Inflammatory macrophage treated with lipopolysaccharide for 1 hour (primary cell): ENCODE measurements at places on chromosomes 1 and 21.
A peak's percentile ranks its signal among the peaks of the same experiment; 100 is the strongest.

GRCh38 chr21:46045154-46045553, 52.8 kb upstream of the COL6A2 start:
- no peak for DNase-seq

GRCh38 chr1:39615086-39615673, 24.3 kb downstream of the HEYL start:
- DNase-seq = no peak

DNA sequence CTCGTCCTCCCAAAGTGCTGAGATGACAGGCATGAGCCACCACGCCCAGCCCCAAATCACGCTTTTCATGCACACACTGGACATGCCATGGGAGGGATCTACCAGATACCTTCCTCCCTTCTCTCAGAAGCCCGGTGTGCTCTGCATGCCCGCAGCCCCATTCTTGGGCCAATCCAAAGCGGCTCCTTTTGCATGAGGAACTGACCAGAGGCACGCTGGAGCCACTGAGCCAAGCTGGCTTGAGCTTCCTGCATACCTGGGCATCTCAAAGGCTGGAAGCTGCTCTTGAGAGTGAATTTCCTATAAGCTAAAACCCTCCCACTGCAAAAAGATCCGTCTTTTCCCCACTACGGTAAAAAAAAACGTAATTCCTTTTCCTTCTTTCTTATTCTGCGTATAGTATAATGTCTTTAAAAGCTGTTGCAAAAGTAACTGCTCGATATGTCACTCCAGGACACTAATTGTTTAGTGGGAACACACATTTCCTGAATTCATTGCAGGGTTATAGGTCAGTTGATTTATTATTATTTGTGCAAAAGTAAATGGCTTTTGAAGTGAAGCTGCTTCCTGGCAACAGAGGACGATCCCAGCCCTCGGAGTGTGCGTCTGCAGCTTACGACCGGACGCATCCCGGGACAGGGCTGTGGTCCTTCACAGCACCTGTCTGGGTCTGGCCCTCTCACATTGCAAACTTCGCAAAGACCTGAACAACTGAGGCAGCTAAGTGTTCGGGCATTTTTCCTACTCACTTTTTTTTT, 61.8 kb upstream of the ETS2 start:
- no peak for DNase-seq

GRCh38 chr1:19081218-19081893, 124.9 kb upstream of the IFFO2 start:
- peak; percentile 84 for DNase-seq

DNA sequence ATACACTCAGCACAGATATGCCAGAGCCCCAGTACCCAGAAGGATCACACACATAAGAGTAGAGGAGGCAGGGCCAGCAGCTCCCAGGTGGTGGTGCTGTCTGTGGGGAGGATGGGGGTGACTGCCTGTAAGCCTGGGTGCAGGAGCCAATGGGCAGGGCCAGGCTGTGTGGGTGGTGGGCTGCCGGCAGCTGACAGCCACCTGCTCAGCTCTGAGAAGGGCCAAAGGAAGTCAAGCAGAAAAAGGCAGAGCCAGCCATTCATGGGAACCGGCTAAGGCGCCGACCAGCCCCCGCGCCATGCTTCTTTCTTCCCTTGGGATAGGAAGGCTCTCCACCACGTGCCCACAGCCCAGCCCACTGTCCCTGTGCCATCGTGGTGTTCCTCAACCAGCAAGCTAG, 14.1 kb downstream of the PIK3C2B start:
- DNase-seq = no peak

DNA sequence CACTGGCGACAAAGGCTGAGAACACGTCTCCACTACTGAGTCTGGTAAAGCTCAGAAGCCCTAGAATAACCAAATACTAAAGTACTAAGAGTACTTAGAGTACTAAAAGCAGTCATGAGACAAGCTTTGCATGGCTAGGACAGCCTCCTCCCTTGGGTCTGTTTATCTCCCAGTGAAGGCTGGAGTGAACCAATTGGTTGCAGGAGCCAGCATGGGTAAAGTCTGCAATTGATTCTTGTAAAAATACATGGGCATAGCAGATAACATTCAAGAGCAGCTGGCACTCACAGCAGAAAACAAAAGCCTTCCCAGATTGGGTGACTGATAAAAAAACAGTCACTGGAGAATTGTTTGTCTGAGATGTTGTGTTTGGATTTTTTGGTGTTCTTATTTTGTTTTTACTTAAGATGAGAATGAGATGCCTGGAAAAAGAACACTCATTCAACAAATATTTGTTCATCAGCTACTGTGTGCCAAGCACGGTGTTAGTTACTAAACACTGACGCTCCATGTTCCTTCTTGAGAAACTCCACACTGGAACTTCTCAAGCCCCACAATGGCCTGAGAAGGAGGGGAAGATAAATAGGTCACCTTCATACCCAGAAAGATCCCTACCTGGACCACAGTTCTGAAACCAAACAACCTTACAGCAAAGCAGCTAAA, 3.7 kb downstream of the IRF6 start:
- no peak for DNase-seq

- no peak for DNase-seq
Measured at GRCh38 chr1:18929686-18930085, 26.8 kb downstream of the IFFO2 start.

- no peak for DNase-seq
Measured at GRCh38 chr1:8721679-8722324, 95.6 kb downstream of the RERE start.

GRCh38 chr1:44453798-44454349, 48.8 kb downstream of the RNF220 start:
- DNase-seq = no peak

DNA sequence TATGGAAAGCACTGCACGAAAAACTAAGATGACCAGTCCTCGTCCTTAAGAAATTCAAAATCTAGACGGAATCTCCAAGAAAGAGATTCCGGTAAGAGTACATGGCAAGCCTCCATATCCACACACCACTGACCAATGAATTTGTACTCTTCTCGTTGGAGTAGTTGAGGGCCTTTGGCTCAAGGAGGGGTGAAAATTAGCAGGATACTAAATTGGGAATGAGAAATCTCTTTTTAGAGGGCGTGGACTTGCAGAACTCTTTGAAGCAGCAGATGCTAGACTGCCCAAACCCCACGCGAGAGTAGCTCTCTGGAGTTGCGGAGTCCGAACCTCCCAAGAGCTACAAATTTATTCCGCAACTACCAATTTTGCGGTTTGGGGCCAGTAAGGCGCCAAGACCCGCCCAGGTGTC, 872 bp upstream of the PPP2R5A start:
- no peak for DNase-seq

- DNase-seq = no peak
Measured at GRCh38 chr1:172753964-172754363, 95.1 kb downstream of the FASLG start.

GRCh38 chr21:45551316-45551715, 9.1 kb upstream of the SLC19A1 start:
- DNase-seq = peak; percentile 84

DNA sequence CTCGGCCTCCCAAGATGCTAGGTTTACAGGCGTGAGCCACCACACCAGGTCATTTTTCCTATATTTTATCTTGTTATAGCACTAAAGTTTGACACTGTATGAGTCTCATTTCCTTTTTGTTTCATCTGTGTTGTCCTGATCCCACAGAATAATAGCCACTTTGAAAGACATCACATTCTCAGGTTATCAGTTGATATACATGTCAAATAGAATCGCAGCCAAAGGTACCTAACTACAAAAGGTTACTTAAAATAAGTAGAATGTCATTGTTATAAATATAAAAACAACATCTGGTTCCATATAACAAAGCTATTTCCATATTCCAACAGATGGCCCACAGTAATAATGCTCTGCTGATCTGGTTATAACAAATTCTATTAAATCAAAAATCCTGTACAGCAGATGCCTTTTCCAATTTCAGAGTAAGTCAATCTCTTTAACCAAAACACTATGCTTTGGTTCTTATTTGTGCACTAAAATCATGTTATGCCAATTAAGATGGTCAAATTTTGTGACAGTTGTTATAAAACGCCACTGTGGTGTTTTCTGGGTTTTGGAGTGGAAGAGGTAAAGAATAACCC, 6.0 kb downstream of the FOXJ3 start:
- DNase-seq = no peak

- no peak for DNase-seq
Measured at GRCh38 chr1:40965531-40965930, 14.0 kb upstream of the CTPS1 start.

DNA sequence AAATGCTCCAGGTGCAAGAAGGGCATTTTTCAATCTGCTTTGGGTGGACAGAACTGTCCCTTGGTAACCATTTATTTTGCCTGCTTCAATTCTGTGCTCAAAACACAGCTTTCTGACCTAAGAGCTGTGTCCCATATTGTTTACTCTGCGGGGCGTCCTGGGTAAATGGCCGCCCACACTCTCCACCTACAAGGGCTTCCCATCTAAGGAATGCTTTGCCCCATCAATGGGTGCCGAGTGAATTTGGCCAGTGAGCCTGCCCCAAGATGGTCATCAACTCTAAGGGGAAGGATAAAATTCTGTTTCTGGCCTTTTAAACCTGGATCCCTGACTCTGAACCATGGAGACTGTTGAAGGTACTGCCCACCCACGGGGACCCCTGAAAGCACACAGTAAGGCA, 55.5 kb upstream of the FAM89A start:
- no peak for DNase-seq

DNA sequence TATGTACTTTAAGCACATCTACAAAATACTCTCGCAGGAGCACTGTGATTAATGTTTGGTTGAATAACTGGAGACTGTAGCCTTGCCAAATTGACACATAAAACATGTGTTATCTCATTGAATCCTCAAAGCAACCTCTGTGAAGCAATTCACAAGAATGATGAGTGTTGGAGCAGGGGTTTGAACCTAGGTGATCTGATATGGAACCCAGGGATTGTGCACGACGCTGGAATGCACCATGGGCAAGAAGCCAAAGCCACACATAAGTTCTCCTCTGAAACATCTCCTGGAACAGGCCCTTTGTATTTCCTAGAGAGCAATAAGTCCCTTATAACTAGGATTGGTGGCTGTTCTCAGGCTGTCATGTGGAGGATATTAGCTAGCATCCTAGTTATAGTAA, 124.6 kb upstream of the IVNS1ABP start:
- DNase-seq = no peak

DNA sequence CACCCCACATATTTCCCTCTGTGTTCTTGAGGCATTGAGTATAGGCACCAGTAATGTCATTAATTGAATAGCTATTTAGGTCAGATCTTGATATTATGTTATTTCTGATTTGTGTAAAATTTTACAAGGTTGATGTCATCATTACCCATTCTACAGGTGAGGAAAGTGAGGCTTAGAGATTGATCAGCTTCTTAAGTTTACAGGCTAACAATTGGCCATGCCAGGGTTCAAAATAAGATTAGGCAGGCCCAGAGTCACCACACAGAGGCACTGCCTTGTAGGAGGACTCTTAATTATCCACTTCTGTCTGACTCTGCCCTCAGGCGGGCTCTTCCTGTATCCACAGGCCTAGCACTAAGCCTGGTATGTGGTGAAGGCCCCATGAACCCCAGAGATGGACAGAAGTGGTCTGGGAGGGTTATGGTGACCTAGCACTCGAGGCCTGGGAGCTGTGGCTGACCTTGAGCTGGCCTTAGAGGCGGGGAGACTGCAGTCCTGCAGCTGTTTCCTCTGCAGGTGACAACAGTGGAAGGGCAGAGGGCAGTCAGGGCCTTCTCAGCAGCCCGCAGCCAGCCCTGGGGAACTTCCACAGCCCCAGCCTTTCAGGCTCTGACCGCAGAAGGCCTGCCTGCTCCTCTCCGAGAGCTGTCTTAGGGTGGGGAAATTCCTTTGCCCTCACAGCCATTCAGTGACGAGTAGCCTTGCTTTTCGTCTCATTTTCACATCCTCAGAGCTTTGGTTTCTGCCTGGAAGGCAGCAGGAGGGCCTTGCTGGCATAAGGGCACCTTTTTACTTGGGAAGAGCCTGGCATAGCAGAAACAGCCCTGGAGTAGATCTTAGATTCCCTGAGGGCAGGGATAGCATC, 12.2 kb downstream of the ZDHHC18 start:
- DNase-seq = no peak

DNA sequence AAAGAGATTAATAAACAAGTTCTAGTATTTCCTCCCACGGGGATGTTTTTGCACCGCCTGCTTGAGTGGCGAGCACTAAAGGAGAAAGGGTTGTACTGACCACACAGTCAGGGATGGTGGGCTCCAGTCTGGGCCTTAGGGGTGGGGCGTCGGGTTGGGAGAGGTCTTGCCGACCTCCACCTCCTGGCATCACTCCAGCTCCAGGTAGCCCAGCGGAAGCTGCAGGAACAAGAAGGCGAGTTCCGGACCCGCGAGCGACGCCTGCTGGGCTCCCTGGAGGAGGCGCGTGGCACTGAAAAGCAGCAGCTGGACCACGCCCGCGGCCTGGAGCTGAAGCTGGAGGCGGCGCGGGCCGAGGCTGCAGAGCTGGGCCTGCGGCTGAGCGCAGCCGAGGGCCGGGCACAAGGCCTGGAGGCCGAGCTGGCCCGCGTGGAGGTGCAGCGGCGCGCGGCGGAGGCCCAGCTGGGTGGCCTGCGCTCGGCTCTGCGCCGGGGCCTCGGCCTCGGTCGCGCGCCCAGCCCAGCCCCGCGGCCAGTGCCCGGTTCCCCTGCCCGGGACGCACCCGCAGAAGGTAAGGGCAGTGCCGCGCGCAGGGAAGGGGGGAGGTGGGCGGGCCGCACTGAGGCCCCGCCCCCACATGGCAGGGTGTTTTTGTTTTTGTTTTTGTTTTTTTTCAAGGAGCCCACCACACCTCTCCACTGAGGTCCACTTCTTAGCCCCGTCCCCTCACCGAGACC, 19.7 kb downstream of the MFAP2 start:
- DNase-seq = peak; percentile 70

- no peak for DNase-seq
Measured at GRCh38 chr1:192045131-192045530, 113.1 kb upstream of the RGS18 start.

GRCh38 chr21:22791376-22791775, 1793.2 kb downstream of the NCAM2 start:
- no peak for DNase-seq

GRCh38 chr1:208207388-208208131, 36.6 kb downstream of the PLXNA2 start:
- DNase-seq = peak; percentile 64

GRCh38 chr1:14605945-14606344, 7.5 kb downstream of the KAZN start:
- no peak for DNase-seq

DNA sequence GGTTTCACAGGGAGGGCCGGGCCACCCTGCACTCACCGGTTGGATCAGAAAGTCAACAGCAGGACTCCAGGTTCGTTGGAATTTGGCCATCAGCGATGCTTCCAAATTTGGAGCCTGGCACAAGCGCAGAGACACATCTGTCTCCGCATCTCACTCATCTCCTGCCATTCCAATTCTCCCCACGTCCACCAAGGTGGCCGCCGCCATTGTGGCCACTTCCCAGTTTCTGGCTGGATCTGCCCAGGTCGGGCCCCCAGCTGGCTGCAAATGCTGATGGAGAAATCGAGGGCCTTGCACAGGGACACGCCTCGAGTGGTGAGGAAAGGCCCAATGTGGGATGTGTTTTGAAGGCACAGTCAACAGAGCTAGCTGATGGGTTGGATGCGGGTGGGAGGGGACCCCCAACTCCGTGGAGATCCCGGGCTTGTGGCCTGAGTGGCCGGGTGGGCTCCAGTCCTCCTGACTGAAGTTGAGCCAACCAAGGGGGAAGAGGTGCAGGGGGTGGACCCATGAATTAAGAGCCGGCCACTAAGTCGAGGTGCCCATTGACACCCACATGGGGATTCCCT, 102.7 kb downstream of the CRYAA start:
- DNase-seq = no peak

- DNase-seq = peak; percentile 89
Measured at GRCh38 chr1:30743584-30744059, 14.0 kb downstream of the LAPTM5 start.

- DNase-seq = no peak
Measured at GRCh38 chr1:44587796-44588460, 86.4 kb downstream of the TMEM53 start.
